ENCODE measurements at places on chromosomes 3 and 15.

- DNase-seq, result no peak
These were observed 75.3 kb downstream of the HMG20A start for GRCh38 chr15:77495838-77496596.

- DNase-seq, result no peak
These were observed 468.0 kb upstream of the GBE1 start for GRCh38 chr3:82229397-82229796.

- no peak for DNase-seq
These were observed 19.7 kb downstream of the FAN1 start for GRCh38 chr15:30923429-30923828.

DNA sequence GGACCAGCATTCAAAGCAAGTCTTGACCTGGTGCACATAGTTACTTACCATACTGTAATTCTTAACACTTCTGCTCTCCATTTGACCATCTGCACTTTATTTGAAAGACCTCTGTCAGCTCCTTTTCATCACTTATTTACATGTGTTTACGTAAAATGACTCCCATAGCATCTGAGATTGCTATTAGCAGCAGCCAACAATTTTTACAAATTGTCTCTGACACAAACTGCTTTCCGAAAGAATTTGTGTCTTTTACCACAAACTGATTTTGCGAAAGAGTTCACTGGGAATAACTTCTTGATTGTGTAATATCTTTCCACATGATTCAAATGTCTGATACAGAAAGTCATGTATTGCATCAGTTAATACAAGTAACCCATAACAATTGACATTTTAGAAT is 144.1 kb upstream of the PEX5L start:
- DNase-seq, result no peak

- DNase-seq, result no peak
These were observed 54.3 kb downstream of the PDE8A start for GRCh38 chr15:85035980-85036379.

- no peak for DNase-seq
These were observed 211.1 kb downstream of the PTPRG start for GRCh38 chr3:61772456-61772855.

All from neural crest cell (in vitro differentiated cells).